Activated gamma-delta T cell treated with Interleukin-2 at 50 U/mL for 16 hours (primary cell): ENCODE measurements at places on chromosomes 7 and 10.

DNA sequence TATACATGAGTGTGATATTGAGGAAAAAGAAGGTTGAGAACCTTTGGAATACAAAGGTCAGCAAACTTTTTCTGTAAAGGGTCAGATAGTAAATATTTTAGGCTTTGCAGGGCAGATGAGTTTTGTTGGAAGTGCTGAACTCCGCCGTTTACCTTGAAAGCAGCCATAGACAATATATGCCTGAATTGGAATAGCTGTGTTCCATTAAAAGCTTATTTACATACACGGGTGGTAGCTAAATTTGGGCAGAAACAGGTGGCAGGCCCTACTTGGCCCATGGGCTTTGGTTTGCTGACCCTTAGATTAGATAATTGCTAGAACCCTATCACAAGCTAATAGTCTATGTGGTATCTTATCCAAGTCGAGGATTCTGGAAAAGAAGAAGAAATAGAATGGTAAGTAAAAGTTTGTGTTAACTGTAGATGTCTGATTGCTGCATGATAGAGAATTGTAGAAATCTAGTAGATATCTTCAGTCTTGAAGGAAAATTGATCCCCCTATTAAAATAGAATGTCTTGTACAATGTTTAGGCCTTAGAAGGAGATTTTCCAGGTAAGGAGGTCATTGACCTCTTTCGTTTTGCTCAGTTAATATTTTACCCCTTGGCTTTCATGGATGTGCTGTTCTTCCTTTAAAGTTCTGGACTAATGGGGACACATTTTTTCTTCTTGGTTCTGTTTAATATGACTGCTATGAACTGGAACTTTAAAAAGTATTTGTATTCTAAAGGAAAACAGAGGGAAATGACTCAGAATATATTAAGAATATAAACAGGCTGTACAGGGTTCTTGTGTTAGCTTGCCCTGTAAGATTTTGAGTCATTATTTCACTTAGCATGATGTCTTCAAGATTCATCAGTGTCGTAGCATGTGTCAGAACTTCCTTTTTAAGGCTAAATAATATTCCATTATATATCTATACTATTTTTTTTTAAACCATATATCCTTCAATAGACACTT lies 8.0 kb downstream of the RBM33 start:
- DNase-seq = no peak

- no peak for DNase-seq
Measured at GRCh38 chr7:131546126-131546525, 10.3 kb downstream of the PODXL start.

DNA sequence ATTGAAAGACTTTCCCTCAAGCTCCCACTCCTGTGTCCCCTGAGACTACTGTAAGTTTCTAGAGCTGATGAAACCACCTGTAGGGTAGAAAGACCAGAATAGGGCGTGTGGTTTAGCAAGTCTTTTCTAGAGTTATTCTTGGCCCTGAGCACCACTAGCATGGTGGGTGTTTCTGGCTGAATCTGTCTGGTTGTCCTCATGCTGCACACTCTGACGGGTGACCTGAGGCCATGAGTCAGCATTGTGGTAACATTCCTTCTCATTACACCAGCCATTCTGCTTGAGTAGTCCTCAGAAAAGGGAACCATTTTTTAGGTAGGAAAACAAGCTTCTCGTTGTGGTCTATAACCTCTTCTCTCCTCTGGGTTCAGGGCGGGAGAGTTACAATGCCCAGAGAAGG lies 250.3 kb downstream of the SNX13 start:
- DNase-seq = no peak

DNA sequence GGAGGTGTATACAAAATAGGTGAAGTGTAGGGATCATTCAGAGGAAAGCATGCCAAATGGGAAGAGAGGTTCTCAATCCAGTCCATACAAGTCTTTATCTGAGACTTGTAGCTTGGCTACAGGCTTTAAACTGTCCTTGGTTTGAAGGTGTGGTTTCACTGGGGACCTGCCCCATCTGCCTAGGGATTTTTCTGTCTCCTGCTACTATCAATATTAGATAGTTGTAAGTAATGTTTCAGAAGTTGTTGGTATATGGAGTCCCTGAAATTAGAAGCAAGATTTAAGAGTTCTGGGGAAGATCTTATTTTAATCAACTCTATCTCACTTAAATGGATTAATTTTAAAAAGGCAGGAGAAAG lies 100.9 kb downstream of the ANKRD7 start:
- no peak for DNase-seq

DNA sequence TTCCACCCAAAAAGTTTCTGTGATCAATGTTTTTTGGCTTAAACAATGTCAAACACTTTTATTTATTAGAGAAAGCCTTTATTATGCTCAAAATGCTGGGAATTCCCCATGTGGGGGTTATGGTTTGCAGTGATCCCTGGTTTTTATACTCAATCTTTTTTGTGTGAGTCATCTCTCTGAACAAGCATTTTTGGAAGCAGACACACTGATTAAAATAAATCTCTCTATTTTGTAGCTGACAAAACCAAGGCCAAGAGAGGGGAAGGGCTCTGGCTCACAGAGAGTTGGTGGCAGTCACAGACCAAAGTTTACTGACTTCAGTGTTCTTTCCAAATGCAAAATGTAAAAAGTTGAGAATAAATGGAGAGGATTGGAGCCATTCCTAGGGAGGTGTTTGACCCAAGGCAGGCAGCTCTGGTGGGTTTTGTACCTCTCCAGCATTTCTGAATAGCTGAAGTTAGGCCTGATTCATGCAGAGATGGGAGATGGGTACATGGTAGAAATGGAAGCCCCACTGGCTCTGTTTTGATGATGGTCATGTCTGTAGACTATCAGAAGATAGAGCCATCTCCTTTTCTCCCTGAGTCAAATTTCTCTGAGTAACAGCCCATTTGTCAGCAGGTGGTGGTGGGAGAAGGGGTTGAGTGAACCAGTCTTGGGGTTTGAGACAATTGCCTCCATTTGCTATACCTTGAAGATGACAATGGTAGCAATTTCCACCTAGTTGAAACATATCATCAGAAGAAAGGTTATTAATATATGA lies 45.4 kb upstream of the NAMPT start:
- no peak for DNase-seq

- no peak for DNase-seq
Measured at GRCh38 chr10:99337311-99337811, 8.2 kb downstream of the CNNM1 start.

- no peak for DNase-seq
Measured at GRCh38 chr7:2120841-2121830, 111.6 kb downstream of the MAD1L1 start.

DNA sequence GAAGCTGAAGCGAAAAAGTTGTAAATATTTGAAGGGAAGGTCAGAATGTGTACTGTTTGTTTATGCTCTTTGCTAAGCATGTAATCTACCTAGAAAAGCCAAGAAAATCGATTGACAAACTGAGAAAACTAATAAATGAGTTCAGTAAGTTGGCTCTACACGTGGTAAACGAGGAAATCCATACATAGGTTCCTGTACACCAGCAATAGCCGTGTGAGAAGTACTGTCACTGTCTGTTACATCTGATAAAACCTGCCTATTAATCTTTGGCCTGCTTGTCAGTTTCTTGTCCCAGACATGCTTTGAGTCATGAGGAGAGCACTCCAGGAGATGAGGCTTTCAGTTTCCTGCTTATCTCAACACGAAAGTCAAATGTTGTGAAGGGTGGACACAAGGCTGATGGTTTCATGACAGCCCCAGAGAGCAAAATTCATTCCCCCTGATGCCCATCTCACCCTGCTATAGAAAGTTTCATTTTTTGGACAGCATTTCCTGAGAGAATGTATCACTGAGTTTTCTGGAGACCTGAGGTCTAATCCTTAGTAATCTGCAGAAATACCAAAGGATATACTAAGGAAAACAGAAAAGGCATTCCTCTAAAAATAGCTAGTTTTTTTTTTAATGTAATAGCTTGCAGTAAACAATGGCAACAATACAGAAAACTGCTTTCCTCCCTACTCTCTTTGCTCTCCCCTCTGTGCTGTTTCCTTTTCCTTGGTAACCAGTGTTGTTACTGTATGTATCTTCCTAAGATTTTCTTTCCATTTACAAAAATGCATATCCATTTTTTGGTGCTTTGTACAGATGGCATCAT lies 18.8 kb downstream of the BMPR1A start:
- no peak for DNase-seq

GRCh38 chr7:69929622-69930021 lies 331.3 kb downstream of the AUTS2 start:
- DNase-seq = no peak

DNA sequence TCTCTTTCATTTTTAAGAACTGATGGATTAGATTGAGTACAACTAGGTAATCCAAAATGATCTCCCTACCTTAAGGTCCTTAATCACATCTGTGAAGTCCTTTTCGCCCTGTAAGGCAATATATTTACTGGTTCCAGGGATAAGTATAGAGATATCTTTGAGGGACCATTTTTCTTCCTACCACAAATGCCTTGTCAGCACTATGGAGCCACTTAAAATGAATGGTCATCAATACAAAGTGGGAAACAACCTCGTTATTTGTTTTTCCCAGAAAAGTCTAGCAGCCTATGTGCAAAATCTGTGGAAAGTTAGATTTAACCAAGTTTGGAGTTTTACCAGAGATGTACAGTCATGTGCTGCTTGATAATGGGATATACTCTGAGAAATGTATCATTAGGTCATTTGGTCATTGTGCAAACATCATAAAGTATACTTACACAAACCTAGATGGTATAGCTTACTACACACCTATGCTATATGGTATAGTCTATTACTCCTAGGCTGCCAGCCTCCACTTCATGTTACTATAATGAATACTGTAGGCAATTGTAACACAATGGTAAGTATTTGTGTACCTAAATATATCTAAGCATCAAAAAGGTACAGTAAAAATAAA lies 366.2 kb upstream of the TMEM229A start:
- DNase-seq = no peak

- DNase-seq = no peak
Measured at GRCh38 chr7:51602376-51602775, 285.8 kb upstream of the COBL start.

DNA sequence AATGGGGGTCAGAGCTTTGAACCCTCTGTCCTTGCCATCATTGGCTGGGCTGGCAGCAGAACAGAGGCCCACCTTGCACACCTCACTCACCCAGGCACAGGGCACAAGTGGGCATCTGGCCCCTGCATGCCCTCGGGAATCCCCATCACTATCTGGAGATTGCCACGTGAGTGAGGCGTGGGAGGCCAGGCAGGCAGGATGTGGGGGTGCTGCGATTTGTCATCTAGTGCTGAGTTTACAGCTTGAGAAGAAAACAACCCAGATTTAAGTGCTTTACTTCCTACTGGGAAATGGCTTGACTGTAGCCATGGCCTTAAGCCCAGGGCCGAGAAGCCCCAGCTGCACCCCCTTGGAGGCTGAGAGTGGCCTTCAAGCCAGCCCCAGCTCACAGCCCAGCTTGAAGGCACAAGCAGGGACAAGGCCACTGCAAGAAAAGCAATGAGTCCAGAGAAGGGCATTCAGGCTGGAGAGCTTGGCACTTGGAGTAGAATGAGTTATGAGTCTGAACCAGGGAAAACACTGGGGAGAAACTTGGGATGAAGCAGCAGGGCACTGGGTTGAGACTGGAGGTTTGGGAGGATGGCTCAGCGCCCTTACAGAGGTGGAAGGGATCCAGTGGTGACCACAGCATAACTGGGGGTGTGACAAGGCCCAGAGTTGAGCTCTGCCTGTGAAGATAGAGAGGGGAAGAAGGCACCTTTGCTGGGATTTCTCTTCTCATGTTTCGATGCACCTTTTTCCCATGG lies 123.0 kb downstream of the CXCL12 start:
- no peak for DNase-seq

- no peak for DNase-seq
Measured at GRCh38 chr7:30831227-30831626, 60.0 kb downstream of the MINDY4 start.
